Stimulated activated CD8-positive, alpha-beta memory T cell treated with anti-CD3 and anti-CD28 coated beads, Interleukin-7, amount 100 ng/mL, for 1 hour (primary cell): ENCODE measurements at places on chromosomes 7 and 10.

GRCh38 chr10:9992661-9993060 lies 1025.0 kb upstream of the CELF2 start:
- no peak for DNase-seq

- DNase-seq = no peak
These were observed 309.0 kb downstream of the GPAM start for GRCh38 chr10:111874576-111874975.

DNA sequence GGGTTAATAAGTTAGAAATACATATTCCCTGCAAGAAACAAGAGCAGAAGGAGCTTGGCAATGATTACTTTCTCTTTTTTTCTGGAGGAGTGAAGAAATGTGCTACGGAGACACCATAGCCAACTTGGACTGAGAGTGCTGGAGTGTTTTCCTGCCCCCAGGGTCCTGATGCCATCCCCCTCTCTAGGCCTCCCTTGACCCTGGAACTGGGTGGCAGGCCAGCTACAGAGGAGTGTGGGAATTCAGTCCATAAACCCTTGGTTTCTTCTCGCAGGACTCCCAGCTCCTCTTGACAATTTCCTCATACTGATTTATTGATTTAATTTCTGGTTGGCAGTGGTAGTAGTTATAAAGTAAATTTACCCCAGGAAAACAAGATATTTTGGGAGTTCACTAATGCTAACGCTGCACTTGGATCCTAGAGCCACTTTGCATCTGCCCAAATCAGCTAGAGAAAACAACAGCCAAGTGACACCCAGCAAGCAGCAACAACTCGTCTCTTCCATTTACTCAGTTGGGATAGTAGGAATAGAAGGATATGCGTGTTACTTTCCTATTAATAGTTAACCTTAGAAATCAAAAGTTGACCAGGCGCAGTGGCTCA lies 76.4 kb upstream of the CELF2 start:
- DNase-seq = no peak

- no peak for DNase-seq
These were observed 43.7 kb downstream of the DNAJB9 start for GRCh38 chr7:108613147-108613948.

DNA sequence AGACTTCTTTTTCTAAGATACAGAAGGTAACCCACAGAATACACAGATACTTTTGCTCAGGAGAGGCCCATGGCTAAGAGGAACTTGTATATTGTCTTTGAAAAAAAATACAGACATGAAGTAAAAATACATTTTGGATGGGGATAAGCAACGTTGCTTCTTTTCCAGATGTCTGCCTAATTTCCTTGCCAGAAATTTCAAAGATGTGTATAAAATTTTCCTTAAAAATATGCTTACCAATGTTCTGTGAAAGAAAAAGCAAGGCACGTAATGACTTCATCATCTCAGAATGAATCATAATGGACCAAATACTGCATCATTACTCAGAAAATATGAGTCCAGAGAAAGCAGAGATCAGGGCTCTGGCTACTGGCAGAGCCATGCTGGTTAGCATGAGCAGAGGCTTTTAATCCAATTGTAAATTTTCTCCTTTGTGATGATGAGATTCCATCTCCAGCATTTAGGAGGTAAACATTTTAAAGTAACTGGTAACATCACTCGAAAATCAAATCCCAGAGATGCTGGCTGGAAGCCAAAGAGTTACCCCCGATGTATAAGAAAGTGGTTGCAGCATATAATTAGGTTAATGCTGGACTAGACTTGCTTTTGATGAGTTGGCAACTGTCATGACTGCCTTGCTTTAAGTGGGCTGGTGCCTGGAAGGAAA lies 272.5 kb downstream of the SEMA3A start:
- DNase-seq = no peak

DNA sequence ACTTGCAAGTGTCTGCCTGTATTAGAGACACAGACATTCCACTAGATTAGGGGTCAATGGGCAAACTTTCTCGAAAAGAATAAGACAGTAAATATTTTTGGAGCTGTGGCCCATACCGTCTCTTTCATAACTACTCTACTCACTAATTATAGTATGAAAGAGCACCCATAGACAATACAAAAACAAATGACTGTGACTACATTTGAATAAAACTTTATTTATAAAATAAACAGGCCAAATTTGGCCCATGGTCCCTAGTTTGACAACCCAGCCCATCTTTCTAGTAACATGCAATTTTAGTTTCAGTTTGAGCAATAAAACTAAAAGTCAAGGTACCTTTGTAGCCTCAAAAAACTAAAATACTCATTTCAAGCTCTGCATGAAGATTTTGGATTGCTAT lies 294.6 kb downstream of the PARD3 start:
- DNase-seq = no peak

DNA sequence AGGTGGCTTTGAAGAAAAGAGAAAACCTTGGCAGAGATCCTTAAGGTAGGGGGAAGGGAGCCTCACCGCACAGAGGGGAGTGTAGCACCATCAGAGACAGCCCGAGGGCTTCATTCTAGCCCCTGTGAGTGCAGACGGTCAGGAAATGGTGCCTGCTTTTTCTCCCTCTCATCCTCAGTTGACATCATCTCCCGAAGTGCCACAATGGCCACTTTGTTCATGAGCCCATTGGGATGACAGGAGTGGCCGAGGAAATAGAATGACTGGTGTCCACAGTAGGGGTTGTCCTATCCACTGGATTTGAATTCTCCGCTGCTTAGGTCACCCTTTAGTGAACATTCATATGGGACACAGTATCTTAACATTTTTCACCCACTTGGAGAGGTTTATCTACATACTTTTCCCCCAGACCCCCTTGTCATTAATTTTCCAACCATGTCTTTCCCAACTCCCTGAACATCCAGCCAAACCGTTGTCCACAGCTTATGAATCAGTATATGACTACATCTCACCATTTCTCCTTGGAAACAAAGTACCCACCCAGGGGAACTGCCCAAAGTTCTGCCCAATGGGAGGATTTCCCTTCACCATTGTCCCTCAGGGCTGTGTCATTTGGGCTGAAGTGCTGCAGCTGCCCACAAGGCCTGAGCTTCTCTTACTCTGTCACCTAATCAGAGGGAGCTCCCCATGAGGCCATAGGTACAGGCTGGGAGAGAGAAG lies 108.8 kb downstream of the ADCY1 start:
- DNase-seq = no peak

GRCh38 chr10:13091801-13092200 lies 8.2 kb upstream of the OPTN start:
- DNase-seq = no peak

GRCh38 chr7:80950550-80950967 lies 31.7 kb upstream of the SEMA3C start:
- DNase-seq = no peak

- DNase-seq = no peak
These were observed 587.9 kb upstream of the GALNT17 start for GRCh38 chr7:70544016-70544415.

- DNase-seq = no peak
These were observed 110.9 kb upstream of the NANOS1 start for GRCh38 chr10:118918587-118918986.

GRCh38 chr10:1247598-1248261 lies 191.5 kb downstream of the WDR37 start:
- DNase-seq = no peak

- no peak for DNase-seq
These were observed 51.2 kb upstream of the LAMB4 start for GRCh38 chr7:108181073-108181985.

GRCh38 chr10:12792889-12793556 lies 208.5 kb downstream of the CCDC3 start:
- no peak for DNase-seq

DNA sequence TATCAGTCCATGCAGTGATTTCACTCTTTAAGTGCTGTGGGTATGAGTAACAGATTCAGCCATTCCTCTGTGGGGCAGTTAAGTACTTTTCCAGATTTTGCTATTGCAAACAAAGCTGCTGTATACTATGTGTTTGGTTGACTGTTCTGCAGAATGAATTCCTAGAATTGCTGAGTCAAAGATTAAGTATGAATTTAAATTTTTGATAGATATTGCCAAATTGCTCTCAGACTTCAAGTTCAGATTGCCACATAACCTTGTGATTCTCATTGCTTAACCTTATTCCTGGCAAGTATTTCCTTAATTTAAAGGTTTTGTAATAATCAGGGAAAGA lies 21.6 kb upstream of the SAR1A start:
- DNase-seq = no peak

DNA sequence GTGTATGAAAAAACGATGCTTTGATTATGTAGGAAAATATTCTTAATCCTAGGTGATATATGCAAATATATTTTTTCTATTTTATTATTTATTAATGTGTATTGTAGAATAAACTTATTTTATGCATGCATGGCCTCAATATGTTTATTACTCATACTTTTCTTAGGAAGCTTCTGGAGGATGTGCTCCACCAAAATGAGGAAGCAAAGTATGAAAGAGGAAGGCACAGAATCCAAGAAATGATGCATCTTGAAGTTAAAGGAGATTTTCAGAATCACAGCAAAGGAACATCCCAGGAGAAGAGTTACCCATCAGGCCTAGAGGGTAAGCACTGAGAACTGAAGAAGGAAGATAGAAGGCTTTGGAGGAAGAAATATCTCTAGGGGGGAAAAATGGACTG lies 35.0 kb upstream of the MRPS16 start:
- DNase-seq = no peak

DNA sequence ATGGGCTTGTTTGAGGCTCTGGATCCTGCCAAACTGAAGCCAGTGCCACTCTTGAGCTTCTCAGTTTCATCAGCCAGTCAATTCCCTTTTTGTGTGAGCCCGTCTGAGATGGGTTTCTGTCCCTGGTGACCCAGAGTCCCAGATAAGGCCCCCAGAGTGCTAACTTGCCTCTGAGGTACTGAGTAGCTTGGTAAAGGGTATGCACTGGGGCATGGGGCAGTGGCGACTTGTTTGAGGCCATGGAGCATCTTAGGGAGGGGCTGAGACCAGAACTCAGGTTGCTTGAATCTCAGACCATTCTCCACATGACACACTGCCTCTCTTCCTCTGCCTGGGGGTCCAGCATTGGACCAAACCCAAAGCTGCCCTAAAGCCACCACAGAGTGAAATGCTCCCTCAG lies 35.2 kb upstream of the NANOS1 start:
- no peak for DNase-seq

DNA sequence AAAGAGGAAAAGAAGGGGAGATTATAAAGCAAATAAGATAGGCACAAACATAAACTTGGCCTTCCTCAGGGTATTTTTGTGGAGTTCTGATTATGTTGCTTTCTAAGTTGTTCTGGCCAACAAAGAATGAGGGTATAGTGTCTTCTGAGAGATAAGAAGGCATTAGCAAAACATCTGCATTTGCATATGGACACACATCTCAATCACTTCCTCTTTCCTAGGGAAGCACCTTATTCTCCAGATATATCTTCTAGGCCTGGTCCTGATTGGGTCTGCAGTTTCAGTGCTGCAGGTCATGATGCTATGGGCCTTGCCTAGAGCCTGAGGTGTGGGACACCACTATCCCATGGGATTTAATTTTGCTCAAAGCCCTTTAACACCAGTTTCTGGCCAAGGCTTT lies 308.8 kb upstream of the PHYHIPL start:
- no peak for DNase-seq

DNA sequence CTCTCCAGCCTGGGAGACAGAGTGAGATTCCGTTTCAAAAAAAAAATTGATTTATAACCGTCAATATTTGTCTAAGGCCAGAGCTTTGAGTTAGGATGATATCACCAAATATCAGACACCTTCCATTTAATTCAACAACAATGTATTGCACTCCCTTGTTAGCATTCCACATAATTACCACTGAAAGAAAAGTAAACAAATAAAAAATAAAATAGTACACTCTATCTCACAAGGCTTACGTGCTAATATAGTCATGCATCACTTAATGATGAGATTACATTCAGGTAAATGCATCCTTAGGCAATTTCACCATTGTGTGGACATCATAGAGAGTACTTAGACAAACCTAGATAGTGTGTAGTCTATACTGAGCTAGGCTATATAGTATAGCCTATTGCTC lies 127.6 kb upstream of the RHOBTB1 start:
- no peak for DNase-seq

DNA sequence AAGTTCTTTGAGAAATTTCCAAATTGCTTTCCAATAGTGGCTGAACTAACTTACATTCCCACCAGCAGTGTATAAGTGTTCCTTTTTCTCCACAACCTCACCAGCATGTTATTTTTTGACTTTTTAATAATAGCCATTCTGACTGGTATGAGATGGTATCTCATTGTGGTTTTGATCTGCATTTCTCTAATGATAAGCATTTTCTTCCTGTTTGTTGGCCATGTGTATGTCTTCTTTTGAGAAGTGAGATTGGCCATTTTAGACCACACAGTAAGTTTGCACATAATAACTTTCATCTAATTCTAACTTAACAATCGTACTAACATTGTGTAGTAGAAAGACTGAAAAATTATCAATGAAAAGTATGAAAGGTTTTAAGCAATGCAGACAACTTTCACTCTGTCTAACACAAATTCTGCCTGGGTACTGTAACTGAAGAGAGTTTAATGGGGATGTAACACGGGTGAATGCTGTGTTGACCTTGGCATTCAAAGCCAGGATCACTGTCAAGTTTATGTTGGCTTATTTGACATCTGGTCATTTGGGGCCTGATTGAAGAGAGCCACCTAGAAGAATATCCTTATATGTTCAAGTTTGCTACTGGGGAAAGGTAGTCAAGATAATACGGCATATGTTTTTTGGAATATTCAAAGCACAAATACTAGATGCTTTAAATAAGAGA lies 50.4 kb downstream of the FAM171A1 start:
- no peak for DNase-seq

DNA sequence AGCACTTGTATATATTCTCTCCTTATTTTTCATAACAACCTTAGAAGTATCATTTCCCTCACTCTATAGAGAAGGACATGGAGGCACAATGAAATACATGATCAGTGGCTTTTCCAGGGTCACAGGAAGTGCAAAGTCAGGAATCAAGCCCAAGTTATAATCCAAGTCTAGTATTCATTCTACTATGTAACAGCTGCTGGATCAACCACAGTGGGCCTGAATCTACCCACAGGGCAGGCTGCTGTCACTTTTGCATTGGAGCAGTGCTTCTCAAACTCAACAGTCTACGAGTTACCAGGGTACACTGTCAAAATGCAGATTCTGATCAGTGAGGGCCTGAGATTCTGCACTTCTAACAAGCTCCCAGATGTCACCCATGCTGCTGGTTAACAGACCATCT lies 18.3 kb downstream of the ZDHHC16 start:
- no peak for DNase-seq

- no peak for DNase-seq
These were observed 358.1 kb downstream of the SUGCT start for GRCh38 chr7:40492946-40493345.

DNA sequence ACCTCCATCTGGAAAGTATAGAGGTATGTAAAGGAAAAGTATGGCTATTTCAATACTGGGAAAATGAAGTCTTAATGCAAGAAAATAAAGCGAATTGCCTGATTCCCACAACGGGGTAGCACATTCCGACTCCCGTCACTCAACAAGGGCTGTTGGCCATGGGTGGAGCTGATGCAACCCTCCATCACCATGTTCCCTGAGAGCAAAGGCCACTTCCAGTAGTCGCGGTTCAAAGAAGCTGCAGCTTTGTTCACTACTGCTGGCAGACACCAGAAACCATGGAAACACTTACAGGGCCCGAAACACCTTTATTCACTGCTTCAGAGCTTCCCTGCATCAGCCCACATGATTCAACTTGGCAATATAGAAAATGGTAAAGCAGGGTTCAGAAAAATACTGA lies 44.0 kb downstream of the TMEM26 start:
- DNase-seq = no peak
